ENCODE measurements at places on chromosomes 3 and 15.

DNA sequence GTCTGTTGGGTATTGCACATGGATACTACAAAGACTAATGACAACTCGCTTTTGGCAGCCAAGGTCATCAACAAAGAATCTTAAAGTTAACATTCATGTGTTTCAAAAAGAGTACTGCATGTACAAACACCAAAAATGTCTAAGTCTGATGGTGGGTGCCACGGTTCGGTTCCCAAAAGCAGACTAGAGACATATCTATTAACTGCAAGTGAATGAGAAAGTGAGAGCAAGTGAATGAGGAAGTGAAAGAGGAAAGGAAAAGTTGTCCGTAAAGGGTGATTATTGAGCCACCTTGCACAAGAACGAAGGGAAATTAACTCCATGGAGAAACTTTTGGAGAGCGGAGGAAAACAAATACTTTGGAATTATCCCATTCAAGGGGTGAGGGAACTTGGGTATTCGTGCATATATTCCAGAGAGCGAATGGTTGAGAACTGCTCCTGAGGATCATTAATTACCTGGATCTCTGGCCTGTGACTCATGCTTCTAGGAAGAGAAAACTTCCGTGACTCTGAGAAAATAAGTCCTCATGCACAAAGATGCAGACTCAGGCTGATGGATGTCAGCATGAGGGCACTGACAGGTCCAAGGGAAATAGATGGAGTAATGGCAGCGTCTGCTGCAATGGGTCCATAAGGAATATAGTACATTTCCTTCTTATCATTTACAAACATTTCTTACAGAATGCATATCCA is 336.5 kb upstream of the TGFBR2 start:
- no peak for DNase-seq

DNA sequence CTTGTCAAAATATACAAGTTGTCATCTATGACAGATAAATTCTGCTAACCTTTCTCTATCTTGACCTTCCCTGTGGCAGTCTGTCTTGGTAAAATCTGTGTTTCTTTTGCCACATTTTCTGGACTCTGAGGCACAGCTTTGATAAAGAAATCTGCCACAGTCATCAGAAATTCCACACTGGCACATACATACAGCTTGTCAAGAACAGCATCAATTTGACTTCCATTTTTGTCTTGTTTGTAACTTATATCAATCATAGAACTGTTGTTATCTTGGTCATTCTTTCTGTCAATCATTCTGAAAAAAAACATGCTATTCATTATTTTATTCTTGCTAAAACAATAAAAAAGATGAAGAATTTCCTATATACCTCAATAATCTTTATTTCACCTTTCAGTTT is 130.8 kb downstream of the VPS13C start:
- DNase-seq: no peak

- no peak for DNase-seq
Measured at GRCh38 chr15:78571382-78571781, 6.1 kb downstream of the CHRNA5 start.

DNA sequence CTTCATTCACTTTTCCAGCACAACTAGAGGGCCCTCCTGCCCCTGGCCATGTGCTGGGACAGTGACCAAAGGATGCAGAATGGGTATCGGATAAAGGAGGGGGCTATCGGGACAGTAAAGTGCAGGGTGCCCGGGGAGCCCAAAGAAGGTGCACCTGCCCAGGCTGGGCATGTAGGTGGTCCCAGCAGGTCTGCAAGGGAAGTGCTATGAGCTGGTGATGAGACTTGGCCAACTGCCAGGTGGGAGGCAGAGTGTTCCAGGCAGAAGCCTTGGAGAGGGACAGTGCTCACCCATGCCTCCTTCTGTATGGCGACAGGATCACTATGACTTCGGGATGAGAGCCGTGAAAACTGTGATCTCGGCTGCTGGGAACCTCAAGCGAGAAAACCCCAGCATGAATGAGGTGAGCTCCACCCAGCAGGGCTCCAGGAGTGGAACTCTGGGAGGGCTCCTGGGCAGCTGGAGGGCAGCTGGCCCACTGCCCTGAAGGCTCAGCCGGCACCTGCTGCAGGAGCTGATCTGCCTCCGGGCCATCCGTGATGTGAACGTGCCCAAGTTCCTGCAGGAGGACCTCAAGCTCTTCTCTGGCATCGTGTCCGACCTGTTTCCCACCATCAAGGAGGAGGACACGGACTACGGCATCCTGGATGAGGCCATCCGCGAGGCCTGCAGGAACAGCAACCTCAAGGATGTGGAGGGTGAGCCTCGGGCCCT is 48.4 kb downstream of the DNAH1 start:
- DNase-seq: no peak

GRCh38 chr15:80154336-80154735 is 1.5 kb downstream of the FAH start:
- DNase-seq: no peak

DNA sequence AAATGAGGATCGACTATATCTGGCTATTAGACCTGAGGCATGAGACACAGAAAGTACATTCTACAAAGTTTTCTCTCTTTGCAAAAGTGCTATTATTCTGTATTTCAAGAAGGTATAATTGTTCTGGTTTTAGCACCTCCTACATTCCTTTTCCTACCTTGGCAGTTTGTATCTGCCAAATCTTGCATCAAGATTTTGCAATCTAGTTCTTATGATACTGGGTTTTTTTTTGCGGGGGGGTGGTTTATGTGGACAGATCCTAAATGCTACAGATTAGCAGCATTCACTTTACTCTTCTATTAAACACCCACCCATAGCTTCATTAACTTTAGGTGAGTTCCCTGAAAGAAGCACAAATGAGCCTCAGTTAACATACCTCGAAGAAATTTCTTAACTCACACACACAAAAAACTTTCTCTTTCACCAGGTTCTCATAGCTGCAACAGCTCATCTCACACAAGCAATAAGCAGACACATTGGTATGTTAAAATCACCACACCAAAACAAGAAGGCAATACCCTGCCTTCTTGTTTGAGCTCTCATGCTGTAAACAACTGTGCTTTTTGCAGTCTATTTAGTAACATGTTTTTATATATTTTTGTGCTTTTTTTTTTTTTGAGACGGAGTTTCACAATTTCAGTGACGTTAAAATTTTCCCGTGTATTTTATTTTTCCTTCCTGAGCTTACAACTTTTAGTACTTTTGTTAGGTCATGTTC is 73.0 kb upstream of the VGLL4 start:
- no peak for DNase-seq

DNA sequence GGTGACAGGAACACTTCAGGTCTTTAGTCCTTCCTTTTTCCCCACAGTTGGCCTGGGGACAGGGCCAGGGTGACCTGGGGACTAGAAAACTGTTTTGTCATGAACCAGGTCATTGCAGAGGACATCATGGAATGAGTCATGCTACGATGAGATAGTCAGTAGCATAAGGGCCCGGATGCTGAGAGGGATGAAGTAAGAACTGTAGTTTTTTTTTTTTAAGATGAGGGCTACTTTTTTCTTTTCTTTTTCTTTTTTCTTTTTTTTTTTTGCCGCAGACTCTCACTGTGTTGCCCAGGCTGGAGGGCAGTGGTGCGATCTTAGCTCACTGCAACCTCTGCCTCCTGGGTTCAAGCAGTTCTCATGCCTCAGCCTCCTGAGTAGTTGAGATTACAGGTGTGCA is 8.0 kb downstream of the MAP2K5 start:
- no peak for DNase-seq

- no peak for DNase-seq
Measured at GRCh38 chr3:115549071-115549470, 74.2 kb upstream of the GAP43 start.

DNA sequence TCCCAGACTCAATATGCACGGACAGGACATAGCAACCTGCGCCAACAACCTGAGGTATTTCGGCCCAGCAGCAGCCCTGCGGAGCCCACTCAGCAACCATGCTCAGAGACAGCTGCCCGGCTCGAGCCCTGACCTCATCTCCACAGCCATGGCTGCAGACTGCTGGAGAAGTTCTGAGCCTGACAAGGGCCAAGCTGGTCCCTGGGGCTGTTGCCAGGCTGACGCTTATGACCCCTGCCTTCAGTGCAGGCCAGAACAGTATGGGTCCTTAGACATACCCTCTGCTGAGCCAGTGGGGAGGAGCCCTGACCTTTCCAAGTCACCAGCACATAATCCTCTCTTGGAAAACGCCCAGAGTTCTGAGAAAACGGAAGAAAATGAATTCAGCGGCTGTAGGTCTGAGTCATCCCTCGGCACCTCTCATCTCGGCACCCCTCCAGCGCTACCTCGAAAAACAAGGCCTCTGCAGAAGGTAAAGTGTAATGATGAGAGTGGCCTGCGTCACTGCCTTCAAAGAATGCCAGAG is 25.5 kb downstream of the TMEM41A start:
- DNase-seq: peak; percentile 81

DNA sequence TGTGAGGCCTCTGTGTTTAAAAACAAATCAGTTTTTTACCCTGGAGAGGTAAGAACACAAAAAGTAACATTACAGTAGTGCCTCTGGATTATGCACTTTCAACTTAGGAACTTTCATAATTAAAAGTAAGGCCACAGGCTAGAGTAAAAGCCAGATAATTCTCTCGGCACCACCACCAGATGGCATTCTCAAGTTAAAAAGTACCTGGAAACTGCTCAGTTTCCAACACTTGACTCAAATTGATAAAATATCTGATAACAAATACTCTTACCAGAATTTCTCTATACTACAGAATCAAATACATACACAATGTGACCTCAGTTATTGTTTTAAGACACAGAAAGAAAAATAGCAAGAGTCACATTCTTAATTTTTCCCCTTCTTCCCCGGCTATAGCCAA is 19.9 kb downstream of the SPICE1 start:
- DNase-seq: no peak

DNA sequence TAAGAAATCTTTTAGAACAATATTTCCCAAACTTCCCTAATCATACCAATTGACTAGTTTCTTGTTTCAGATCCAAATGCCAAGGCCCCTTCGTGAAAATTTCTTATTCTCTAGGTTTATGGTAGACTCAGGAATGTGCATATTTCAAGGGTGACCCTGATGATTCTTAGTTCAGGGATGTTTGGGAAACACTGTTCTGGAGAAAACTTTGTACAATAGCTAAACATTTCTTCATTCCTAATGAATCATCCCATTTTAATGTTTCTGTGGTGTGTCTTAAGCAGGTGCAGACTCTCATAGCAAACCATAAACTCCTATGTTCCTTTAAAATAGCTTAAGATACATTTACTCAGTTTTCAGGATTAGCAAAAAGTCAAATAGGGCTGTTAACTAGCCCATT is 314.5 kb downstream of the TIGIT start:
- peak; percentile 35 for DNase-seq

GRCh38 chr3:60053526-60054265 is 1003.9 kb upstream of the CFAP20DC start:
- no peak for DNase-seq

DNA sequence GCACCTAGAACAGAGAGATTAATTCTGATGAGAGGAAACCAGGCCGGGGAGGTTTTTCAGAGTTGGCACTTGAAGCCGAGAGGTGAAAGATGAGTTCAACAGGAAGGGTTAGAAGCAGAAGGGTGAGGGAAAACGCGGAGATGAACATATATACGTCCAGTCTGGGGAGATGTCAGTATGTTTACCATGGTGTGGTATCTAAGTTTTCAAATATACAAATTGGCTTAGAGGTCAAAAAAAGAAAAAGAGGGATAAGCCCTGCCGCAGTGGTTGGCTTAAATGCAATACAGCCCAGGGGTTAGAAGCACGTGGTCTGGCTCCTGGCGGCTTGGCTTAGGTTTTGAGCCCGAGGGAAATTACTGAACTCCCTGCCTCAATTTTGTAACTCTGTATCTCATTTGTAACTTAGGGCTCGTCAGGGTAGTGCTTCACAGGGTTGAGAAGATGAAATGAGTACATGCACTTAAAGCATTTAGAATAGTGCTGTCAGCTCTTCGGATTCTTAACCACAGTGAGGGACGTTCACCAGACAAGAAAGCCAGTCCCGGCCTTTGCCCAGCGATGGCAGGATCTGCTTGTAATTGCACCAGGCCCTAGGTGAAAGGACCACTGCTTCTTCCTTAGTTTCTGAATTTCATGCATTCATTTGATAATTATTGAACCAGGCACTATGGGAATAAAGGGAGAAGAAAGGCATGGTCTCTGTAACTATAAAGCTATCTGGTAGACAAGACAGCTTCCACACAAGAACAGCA is 6.4 kb downstream of the HES1 start:
- DNase-seq: no peak

DNA sequence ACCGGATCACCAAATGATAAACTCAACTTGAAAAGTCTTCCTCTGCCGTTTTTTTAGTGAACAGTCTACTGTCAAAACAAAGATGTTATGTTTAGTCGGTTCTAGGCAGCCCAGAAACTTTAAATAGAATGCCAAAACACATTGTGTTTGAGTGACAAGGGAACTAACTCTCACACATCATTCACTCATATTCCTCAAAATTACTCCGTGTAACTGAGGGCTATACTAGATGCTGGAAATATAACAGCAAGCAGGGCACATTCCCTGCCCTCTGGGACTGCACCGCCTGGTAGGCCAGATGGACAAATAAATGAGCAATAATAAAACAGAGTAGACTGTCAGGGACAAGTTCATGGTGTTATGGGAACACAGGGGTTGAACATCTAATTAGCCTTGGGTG is 251.4 kb downstream of the MAGI1 start:
- DNase-seq: no peak

GRCh38 chr3:139894643-139894989 is 40.4 kb upstream of the CLSTN2 start:
- no peak for DNase-seq

- DNase-seq: no peak
Measured at GRCh38 chr3:72171463-72171881, 386.5 kb upstream of the PROK2 start.

DNA sequence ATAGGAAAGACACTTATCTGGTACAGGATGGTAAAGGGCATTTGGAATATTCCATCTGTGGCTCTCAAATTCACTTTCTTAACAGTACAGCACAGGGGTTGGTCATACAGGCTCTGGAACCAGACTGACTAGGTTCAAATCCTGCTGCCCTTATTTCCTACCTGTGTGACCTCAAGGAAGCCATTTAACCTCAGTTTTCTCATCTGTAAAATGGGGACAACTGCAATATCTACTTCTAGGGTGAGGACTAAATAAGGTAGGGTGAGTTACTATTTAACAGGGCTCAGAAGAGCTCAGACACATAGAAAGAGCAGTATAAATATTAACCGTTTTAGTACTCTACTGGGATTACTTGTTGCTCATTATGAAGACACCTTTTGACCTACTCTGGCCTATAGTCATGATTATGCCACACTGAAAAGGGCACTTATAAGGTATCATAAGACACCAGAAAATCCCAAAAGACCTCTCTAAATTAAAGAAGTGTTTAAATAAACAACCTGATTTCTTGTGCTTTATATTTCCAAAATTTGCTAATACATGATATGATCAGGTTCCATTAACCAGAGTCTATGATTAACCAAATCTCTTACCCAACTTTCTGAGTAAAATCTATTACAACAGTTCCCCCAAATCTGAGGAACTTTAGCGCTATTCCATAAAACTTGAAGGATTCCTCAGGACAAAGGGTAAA is 6.5 kb downstream of the RFTN1 start:
- DNase-seq: no peak

GRCh38 chr15:57683481-57683880 is 23.0 kb upstream of the POLR2M start:
- no peak for DNase-seq

DNA sequence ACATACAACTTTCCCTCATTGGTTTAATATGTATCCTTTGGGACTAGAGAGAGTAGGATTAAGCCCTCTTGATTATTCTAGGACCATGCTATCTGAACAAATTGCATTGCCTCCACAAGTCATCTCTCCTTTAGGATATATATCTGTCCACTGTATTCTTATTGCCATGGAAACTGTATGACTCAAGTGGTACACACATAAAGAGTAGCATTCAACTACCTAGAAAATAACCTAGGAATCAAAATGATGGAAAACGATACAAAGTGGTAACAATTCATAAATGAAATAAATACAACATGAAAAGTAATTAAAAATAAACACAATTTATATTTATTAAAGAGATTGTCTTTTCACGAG is 212.1 kb upstream of the P2RY1 start:
- DNase-seq: no peak
